ENCODE measurements at places on chromosomes 4 and X. TPM values are rescaled to one million over a fixed set of nuclear protein-coding genes. Genes with fewer than 3 reads are reported as not detected.

DNA sequence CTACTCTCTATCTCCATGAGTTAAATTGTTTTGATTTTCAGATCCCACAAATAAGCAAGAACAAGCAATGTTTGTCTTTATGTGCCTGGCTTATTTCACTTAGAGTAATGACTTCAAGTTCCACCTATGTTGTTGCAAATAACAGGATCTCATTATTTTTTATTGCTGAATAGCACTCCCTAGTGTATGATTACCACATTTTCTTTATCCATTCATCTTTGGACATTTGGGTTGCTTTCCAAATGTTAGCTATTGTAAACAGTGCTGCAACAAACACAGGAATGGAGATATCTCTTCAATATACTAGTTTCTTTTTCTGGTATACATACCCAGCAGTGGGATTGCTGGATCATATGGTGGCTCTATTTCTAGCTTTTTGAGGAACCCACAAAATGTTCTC is 136.0 kb downstream of the SLITRK2 start:
- no peak for DNase-seq

DNA sequence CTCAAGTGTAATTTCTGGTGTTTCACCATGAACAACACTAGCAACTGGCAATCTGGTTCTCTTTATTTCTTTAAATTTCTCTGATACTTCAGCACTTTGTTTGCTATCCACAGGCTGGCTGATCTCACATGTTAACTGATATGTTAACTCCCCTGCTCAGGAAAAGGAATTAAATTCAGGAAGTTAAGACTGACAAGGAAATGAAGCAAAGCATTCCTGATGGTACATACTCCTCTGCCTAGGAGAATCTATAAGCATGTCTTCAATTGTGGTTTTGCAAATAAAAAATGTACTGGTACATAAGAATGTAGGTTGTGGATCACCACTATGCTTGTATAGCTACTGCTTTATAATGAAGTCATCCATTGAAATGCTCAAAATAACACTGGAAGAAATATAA is 1119.2 kb upstream of the INTU start:
- DNase-seq: no peak

EXOC1L gene
- total RNA-seq: not detected

GATA1 gene
- total RNA-seq: not detected

KCTD8 gene
- total RNA-seq: not detected
